ENCODE measurements at places on chromosomes 6 and 20.

DNA sequence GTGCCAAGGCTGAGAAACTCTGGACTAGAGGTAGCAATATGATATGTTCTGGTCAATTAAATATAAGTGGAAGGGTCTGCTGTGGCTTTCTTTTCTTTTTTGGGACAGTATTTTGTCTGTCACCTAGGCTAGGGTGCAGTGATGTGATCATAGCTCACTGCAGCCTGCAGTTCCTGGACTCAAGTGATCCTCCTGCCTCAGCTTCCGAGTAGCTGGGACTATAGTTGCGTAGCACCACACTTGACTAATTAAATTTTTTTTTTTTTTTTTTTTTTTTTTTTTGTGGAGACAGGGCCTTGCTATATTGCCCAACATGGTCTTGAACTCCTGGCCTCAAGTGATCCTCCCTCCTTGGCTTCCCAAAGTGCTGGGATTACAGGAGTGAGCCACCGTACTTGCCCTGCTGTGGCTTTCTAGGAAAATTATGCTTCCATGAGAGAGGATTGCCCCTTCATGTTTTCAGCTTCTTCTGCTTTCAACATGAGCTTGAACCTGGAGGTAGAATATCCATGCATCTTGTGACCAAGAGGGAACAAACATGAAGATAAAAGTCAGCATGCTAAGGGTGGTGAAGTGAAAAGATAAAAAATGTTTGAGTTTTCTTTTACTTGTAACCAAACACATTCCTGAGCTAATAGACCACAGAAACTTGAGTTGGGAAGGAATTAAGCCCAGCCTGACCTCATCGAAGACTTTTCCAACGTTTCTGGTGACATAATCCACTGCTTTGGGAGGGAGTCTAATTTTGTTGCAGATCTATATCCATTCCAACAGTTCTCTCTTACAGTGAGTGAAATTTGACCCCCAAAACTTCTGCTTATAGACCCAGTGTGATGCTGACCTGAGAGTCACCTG is 75.1 kb downstream of the CARMIL1 start:
- DNase-seq, result no peak

DNA sequence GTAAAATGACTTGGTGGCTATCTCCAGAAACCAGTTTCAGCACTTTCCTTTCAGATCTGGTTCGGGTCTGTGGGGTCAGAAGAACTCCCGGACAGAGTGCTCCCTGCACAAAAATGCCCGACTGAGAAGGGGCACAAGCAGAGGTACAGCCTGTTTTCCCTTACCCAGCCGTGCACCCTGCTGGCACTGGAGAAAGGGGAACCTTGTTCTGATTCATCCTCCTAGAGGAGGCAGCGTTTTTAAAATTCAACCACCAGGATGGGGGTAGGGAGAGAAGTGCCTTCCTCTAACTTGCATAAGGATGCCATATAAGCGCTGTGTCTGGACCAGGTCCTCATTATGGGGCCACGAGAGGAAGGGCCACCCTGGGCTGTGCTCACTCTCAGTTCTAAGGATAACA is 17.6 kb downstream of the RIMS4 start:
- no peak for DNase-seq

DNA sequence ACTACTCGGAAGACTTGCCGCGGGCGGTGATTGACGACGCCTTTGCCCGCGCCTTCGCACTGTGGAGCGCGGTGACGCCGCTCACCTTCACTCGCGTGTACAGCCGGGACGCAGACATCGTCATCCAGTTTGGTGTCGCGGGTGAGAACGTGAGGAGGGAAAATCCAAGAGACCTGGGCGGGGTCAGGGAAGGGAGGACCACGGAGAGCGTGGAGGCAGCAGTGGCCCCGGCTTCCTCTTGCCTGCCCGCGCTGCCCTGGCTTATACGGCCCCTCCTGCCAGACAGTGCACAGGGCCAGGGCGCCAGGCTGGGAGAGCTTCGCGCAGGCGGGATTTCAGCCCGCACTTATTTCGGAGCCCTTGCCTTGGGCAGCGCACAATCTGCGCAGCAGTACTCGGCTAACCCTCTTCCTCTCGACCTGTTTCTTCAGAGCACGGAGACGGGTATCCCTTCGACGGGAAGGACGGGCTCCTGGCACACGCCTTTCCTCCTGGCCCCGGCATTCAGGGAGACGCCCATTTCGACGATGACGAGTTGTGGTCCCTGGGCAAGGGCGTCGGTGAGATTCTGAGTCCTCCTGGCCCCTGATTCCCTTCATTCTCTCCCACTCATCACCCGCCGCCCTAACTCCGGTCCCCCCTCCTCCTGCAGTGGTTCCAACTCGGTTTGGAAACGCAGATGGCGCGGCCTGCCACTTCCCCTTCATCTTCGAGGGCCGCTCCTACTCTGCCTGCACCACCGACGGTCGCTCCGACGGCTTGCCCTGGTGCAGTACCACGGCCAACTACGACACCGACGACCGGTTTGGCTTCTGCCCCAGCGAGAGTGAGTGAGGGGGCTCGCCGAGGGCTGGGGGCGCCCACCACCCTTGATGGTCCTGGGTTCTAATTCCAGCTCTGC is 2.0 kb downstream of the MMP9 start:
- DNase-seq, result no peak

DNA sequence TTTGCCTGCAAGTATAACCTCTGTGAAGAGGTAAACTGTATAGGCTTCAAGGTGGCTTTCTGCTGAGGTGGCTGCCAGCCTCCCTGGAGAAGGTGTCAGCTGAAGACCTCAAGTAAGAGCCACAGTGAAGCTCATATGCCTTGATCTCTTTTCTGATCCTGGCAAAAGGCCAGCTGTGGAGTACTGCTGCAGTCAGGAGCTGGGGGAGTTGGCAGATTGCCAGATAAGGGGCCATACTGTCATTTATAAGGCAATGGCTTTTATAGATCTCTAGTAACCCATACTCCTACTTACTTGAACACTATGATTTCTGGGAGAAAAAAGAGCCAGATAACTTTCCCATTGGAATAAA is 8.8 kb upstream of the CEP85L start:
- no peak for DNase-seq

DNA sequence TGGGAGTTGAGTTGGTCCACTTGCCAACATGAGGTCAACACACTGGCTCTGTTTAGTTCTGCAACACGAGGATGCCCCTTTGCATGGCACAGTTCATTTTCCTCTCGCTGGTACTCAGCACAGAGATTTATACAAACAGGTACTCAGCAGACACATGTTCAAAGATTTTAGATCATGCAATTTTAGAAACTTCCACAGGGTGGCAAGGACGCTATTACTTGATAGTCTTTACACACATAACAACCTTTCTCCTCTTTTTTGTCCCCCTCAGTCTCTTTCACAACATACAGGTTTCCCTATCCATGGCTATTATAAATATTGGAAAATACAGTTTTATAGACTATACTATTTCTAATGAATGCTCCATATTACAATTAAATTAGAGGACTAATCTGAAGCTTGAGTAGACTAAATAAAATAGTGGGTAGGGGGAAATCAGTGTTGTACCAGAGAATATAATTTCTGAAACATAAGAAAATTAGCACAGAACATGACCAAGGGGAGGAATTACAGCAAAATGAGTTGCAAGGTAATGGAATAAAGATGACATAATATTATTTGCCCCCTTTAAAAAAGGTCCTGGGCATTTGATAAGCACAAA is 331.8 kb upstream of the BTBD3 start:
- DNase-seq, result no peak

DNA sequence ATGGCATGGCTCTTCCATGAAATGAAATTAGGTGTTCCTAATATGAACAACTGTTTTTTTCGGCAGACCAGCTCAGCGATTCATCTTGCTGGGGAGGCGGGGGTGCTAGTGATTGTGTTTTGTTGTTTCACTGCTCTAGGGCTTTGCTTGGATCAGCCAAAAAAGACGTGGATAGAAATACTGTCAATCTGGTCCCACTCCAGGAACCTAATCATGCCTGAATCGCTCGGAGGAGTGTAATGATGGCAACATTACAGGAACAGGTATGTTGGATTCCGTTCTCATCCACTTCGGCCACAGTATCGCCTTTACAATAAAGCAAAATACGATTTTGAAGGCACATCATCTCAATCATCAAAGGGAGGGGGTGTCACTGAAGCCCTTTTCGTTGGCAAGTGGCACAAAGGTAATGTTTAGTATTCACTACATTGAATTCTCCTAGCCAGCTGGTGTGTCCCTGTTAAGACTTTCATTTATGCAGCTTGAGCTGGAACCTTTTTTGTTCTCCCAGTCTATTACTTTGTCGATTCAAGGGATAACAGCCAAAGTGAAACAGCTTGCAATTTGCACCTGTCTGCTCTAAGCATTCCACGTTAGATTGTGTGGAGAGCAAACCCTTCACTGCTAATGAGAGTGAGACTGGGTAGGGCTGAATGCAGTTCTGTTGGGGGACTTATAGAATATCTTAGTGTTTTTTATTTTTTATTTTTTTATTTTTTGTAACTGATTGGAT is 477.7 kb downstream of the TFAP2A start:
- DNase-seq, result no peak

GRCh38 chr6:35600659-35601125 is 88.0 kb upstream of the TULP1 start:
- DNase-seq, result no peak

DNA sequence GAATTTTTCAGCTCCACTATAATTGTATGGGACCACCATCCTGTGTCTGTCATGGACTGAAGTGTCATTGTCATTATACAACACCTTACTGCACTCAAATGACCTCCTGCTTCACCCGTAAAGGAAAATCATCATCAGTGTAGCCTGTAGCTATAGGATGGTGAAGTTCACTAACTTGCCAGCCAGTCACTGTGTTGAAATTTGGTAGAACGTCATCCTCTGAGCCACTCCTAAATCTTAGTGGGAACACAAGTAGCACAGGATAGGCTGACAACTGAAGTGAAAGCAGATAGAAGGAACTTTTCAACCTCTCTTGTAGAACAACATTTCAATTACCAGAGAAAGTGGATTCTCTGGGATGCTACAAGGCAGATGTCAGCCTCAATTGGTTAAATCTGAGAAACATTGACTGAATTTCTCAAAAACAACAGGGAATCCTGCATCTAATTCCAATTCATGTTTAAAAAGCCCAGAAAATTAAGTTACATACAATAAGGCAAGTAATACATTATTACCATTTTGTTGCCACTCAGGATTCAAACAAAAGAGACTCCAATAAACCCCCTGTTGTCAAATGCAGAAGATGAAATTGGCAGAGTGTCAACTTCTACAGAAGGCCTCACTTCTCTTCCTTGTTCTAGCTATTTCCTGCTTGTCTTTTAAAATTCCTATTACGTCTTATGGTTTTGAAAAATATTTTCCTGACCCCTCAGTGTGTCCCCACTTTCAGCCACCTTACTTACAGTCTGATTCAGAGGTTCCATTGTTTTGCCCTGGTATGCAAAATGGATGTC is 647.9 kb upstream of the AGPAT4 start:
- DNase-seq, result no peak

- no peak for DNase-seq
These were observed 114.0 kb upstream of the FKBP1C start for GRCh38 chr6:63097222-63097621.

GRCh38 chr6:3808759-3809514 is 40.2 kb upstream of the FAM50B start:
- no peak for DNase-seq

DNA sequence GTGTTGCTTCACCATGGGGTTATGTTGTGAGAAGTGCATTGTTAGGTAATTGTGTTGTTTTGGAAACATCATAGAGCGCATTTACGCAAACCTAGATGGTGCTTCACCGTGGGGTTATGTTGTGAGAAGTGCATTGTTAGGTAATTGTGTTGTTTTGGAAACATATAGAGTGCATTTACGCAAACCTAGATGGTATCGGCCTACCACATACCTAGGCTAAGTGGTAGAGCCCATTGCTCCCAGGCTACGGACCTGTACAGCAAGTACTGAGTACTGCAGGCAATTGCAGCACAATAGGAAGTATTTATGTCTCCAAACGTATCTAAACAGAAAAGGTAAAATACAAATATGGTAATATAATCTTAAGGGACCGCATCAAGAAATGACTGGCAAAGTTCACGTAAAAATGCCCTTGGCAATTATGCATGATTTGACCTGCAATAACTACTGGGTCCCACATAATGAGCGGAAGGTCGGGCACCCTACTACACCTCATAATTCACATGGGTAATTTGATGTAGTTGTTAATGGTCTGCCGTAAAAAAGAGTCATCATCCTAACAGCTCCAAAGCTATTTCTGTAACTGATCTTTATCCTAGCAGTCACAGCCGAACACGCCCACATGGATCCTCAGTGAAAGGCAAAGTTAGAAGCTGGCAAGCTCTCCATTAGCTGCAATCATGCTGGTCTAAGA is 76.0 kb downstream of the RSPH3 start:
- DNase-seq, result no peak

GRCh38 chr6:163688739-163689362 is 274.3 kb downstream of the QKI start:
- DNase-seq, result no peak

GRCh38 chr6:93644611-93645010 is 225.3 kb upstream of the EPHA7 start:
- no peak for DNase-seq

GRCh38 chr6:64290867-64291266 is 655.3 kb downstream of the PHF3 start:
- no peak for DNase-seq

- DNase-seq, result no peak
These were observed 79.6 kb upstream of the EPB41L1 start for GRCh38 chr20:36074983-36075382.

DNA sequence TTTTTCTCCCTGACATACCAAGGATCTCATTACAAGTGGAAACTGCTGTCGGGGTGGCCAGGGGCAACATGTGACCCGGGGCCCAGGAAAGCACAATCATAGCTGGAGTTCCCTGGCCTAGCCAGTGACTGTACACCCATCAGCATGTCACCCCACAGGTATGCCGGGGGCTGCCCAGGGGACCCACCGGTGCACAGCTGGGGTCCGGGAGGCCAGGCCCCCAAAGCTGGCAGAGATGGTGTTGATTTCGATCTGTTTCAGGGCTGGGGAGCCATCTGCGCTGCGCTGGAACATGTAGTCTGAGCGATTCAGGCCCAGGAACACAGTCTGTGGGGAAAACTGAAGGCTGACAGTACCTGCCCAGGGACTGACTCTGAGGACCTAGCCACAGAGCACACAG is 13.3 kb downstream of the GSS start:
- no peak for DNase-seq

- no peak for DNase-seq
These were observed 91.0 kb downstream of the PPP1R14C start for GRCh38 chr6:150233843-150234269.

GRCh38 chr6:157438611-157439111 is 57.7 kb downstream of the ZDHHC14 start:
- DNase-seq, result no peak

- no peak for DNase-seq
These were observed 39.6 kb upstream of the PRSS35 start for GRCh38 chr6:83472767-83473166.

- DNase-seq, result no peak
These were observed 297.8 kb downstream of the ZFAND3 start for GRCh38 chr6:38117281-38117680.
